Psoas muscle (tissue), 8 donors: ENCODE measurements at places on chromosomes 12 and 14. TPM values are rescaled to one million over a fixed set of nuclear protein-coding genes. Genes with fewer than 3 reads are reported as not detected.

DNA sequence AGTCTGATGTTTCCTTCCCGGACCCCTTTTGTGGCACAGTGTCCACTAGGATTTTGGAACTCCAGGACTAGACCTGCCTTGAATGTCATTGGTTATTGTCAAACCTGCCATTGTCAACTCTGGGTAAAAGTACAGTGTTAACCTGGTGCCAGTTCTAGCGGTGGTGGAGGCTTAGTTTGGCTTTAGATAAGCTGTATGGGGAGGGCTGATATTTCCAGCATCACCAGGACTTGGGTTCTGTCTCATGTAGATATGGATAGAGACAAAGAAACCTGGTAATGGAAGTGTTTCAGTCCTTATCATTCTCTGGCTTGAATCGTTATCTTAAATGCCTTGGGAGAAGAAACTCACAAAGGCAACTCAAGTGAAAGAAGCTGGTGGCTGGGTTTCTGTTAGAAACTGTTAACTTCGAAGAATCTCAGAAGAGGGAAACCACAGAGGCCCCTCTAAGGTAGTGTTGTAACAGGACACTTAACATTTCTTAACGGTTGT lies 10.6 kb downstream of the CHST11 start:
- DNase-seq: no peak

DNA sequence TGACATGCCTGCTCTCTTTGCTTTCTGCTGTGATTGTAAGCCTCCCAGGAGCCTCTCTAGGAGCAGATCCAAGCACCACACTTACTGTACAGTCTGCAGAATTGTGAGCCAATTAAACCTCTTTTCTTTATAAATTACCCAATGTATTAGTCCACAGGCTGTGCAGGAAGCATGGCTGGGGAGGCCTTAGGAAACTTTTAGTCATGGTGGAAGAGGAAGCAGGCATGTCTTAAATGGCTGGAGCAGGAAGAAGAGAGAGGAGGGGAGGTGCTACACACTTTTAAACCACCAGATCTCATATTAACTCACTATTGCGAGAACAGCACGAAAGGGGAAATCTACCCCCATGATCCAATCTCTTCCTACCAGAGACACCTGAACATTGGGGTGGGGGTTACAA lies 108.9 kb downstream of the DERA start:
- no peak for DNase-seq

GRCh38 chr12:24256684-24257083 lies 307.2 kb upstream of the SOX5 start:
- DNase-seq: no peak

DNA sequence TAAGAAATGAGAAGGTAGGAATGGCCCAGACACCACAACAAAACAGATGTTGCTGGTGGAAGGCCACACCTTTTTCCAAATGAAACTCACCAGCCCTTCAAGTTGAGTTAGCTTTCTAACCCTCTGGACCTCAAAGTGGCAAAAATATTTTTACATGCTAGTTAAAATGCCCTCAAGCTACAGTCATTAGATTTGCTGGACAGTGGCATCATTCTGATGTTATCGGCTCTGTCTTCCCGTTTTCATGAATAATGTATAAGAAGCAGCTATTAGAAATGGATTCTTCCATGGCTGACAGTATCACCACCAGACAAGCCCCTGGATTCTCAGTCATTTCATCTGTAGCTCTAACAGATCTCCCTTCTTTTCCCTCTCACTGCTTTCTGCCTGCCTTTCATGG lies 37.1 kb upstream of the PLXNC1 start:
- no peak for DNase-seq

- no peak for DNase-seq
These were observed 80.8 kb downstream of the GALNT9 start for GRCh38 chr12:132248453-132249167.

DNA sequence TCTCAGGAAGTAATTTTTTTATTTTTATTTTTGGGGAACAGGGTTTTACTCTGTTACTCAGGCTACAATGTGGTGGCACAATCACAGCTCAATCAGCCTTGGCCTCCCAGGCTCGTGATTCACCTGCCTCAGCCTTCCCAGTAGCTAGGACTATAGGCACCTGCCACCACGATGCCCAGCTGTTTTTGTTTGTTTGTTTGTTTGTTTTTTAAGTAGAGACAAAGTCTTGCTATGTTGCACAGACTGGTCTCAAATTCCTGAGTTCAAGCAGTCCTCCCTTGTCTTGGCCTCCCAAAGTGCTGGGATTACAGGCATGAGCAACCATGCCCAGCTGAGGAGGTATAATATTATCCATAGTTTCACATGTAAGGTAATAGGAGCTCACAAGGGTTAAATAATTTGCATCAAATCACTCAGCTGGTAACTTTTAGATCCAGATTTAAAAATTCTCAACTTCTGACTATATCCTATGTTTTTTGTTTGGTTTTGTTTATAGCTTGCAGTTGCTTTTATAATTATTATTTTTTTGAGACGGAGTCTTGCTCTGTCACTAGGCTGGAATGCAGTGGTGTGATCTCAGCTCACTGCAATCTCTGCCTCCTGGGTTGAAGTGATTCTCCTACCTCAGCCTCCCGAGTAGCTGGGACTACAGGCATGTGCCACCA lies 629.3 kb downstream of the DIO2 start:
- no peak for DNase-seq

DNA sequence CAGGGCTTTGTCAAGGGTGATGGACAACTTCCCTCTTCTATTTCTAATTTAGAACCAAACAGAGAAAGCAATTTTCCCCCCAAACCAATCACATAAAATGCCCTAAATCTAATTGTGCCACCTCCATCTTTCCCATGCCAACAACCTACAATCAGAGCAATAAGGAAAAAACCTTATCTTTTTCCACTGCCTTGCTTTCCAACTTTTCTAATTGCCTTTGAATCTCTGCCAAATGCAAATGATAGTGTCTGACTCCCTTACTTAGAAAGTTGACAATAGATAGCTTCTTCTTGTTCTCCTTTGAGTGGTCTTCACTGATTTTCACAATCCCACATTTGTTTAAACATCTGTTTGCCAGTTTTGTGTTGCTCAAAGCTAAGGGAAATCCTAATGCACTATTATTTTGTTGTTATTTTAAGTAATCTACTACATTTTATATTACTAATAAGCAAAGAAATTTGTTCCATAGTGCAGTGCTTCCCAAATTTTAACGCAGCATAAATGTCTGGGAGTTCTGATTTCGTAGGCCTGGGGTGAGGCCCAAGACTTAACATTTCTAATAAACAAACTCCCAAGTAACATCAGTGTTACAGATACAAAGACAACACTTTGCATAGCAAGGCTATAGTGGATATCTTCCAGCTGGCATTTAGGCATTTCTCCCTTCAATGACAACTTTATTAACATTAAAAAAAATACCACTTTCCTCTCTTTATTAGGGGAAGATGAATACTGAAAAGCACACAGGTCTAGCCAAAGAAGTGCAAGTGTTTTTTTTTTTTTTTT lies 696.3 kb upstream of the USP15 start:
- DNase-seq: no peak

DNA sequence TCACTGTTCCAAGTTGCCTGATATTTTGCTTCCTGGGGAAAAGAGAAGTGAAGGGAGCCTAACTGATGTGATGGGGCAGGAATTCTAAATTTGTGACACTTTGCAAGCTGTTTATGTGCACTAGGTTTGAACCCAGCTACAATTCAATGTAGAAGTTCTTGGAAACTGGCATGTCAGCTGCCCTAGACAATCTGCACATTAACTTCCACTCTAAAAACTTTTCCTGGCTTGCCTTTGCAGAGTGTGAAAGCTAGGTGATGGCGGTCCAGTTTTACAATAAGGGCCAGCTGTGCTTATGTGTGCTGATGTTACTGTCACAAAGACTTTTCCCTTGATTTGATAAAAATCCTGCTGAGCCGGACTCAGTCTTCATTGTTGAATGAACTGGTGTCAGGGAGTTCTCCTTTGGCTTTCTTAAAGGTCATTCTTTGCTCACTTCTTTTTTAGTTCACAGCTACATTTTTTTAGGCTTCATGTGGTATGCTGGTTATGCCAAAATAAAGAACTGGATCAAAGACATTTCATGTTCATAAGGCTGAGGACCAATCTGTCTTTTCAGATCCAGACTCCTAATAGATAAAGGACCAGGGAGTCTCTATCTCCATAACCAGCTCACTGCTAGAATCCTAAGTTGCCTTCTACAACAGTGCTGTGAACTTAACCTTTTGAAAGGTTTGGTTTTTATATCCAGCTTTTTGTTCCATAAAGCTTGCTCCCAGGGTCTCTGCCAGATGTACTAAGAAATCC lies 133.5 kb downstream of the TGFB3 start:
- no peak for DNase-seq

- DNase-seq: no peak
These were observed 1151.7 kb downstream of the VRK1 start for GRCh38 chr14:97948841-97949240.

- DNase-seq: no peak
These were observed 88.9 kb downstream of the MED13L start for GRCh38 chr12:116188581-116188980.

- no peak for DNase-seq
These were observed 319.5 kb upstream of the SFSWAP start for GRCh38 chr12:131391399-131391798.

- no peak for DNase-seq
These were observed 26.5 kb upstream of the BMP4 start for GRCh38 chr14:53983112-53983511.

DNA sequence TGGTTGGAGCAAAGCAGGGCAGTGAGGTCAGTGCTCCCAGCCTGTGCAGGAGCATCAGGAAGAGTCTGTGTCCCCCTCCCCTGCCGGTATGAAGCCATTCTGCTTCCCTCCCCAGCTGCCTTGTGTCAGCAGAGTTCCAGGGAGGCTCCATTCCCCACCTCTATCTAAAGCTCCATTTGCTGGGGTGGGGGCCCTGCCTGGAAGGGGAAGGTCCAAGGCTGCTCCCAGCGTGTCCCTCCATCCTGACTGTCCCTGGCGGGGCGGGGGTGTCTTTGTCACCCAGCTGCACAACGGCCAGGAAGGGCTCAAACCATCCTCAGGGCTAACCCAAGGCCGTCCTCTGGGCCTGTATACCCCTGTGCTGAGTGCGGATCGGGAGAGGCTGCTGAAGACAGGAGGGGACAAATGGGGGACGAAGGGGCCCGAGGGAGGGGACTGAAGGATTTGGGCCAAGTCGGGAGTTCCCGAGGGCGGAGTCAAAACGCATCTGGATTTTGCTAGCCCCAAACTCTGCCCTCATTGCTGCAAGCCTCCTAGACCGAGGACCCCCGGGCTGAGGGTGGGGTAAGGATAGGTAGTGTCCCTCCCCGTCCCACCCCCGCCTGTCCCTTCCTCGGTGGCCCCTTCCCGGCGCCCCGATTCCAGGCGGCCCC lies 748 bp upstream of the ACVRL1 start:
- DNase-seq: no peak

DNA sequence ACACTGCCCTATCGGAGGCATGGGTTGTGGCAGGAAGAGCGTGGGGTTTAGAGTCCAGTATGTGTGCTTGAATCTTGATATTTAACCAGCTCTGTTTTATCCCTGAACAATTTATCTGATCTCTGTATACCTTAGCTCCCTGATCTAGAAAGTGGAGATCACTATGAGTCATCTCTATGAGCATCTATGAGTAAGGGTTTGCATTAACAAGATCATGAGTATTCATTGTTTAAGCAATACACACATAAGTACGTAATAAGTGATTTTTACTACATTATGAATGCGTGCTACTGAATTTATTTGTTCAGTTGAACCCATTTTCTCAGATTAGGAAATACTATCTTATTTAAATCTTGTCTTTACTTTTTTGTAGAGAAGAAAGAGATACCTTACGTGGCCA lies 49.4 kb downstream of the GPATCH2L start:
- DNase-seq: no peak

GRCh38 chr12:100179252-100179651 lies 21.4 kb upstream of the ACTR6 start:
- no peak for DNase-seq

The CPNE6 gene
- not detected for total RNA-seq

The FERMT2 gene
- 104 TPM for total RNA-seq

The ATG101 gene
- 25.1 TPM for total RNA-seq

The PRPH gene
- not detected for total RNA-seq

The KRT77 gene
- total RNA-seq: not detected

The RERGL gene
- 4.0 TPM for total RNA-seq

The EID3 gene
- total RNA-seq: 1.3 TPM

The EEF1AKMT3 gene
- total RNA-seq: 1.4 TPM

The PSMC1 gene
- total RNA-seq: 217 TPM
